ENCODE measurements at places on chromosomes 7 and 10.

GRCh38 chr7:64686493-64687184 lies 20.7 kb downstream of the ZNF107 start:
- DNase-seq = no peak

DNA sequence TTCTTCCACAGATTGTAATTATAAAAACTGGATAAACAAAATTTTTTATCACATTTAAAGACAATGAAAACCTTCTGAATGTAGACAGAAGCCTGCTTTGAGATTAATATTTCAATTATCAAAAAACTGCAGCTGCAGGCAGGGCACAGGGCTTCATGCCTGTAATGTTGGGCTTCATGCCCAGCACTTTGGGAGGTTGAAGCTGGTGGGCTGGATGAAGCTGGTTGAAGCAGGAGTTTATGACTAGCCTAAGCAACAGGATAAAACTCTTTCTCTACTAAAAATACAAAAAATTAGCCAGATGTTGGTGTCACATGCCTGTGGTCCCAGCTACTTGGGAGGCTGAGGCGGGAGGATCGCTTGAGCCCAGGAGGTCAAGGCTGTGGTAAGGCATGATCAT lies 41.2 kb downstream of the PDZD8 start:
- DNase-seq = no peak

DNA sequence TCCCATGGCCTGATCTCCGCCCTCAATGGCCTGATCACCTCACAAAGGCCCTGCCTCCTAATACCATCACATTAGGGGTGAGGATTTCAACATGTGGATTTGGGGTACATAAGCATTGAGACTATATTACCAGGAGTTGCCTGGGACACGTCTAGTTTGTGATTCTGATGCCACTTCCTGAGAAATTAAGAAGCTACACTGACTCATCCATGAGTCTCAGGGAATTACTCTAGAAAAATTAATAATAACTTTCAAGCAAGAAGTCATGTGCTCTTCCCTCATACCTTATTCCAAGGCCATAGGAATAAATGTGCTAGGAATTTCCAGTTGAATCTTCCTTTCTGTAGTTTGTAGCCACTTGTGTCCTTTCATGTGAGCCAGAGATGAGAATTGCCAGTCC lies 519.3 kb upstream of the MKI67 start:
- no peak for DNase-seq

- DNase-seq = peak; percentile 90
Observed at GRCh38 chr10:112949875-112950507, at the start of gene TCF7L2. TSS of gene TCF7L2 (plus strand) at chr10:112950247. CDS start at chr10:112950757, 510 bp downstream.

DNA sequence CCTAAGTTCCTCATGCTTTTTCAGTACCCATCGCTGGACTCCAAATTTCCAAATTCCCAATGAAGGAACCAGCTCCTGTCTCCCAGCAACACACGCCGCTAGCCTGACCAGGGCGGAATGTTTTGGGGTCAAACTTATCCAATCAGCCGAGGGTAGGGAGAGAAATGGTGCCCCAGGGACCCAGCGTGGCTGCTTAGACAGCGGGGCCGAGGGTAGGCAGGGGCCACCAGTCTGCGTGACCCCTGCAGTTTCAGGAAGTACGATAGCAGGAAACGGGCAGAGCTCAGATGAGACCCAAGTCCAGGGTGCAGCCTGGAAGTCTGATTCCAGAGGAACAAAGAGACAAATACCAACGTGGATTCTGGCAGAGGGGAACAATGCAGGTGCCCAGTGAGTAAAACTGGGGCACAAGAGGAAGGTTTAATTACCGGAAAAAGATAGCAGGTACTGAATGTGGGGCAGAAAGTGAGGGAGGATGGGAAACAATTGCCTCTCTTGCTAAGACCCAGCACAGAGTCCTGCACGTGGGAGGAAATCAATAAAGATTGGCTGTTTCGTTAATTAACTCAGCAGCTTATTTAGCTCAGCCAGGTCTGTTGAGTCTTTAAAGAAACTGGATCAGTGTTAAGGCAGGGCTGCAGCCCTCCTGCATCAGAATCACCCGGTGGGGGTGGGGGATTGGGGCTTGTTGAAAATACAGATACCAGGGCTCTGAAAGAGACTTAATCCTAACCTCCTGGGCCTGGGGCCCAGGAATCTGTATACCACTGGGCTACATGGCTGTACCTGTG lies 50.4 kb upstream of the NFE2L3 start:
- DNase-seq = peak; percentile 16

DNA sequence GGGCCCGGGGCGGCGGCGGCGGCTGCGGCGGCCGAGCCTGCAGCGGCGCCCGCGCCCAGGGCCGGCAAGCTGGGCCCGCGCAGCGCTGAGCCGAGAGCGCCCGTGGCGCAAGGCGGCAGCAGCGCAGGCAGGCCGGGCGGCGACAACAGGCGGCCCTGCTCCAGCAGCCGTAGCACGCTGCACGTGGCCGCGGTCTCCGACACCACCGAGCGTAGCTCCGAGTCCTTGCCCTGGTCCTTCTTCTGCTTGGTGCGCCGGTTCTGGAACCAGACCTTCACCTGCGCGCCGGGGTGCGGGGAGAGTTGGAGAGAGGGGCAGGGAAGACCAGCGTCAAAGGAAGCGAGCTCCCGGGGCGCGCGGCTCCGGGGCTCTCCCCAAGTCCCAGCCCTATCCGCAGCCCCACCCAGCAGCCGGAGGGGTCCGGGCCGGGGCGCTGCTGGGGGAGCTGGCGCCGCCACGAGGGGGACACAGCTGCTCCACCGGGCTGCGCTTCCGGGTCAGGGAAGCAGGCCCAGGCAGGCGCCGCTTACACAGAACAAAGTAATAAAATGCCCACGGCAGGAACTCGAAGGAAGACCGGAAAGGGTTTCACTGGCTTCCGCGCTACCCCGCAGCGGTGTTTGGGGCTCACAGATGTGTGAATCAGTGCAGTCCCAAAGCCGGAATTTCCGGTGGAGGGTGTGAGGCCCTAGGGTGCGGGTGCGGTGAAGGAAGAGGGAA lies 3.6 kb downstream of the VAX1 start:
- DNase-seq = peak; percentile 26

DNA sequence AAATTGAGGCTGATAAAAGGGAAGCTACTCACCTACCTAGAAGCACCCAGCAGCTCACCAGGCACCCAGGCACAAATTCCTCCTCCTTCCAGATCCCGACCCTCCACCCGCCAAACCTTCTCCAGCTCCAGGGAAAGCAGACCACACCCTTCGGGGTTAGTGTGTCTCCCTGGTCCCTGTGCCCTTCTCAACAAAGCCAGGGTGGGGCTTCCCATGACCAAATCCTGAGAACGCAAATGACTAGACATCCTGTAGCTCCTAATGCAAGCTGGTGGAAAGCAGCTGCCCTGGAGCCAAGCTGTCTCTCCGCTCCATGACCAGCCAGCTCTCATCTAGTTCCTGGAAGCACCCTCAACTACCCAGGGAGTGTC lies 4.4 kb downstream of the TBX20 start:
- no peak for DNase-seq

GRCh38 chr7:16028103-16028502 lies 341.6 kb upstream of the MEOX2 start:
- DNase-seq = no peak

- no peak for DNase-seq
Observed at GRCh38 chr7:156618780-156619367, 21.7 kb upstream of the RNF32 start.

DNA sequence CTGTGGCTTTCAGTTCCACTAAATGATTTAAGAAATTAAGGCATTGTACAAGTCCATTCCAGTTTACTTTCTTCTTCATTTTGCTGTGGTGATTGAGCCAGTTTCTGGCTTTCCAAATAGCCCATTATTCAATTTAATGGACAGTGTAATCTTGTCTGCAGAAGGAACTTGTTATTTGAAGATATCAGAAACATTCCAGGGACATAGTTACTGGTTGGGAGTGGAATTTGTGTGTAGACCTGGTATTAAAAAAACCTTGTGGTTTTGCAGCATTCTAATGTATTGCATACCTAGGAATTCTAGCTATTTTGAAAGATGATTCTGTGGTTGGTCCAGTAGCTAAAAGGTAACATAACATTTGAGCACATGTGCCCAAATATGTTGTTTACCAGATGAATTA lies 72.2 kb downstream of the MCU start:
- DNase-seq = no peak

DNA sequence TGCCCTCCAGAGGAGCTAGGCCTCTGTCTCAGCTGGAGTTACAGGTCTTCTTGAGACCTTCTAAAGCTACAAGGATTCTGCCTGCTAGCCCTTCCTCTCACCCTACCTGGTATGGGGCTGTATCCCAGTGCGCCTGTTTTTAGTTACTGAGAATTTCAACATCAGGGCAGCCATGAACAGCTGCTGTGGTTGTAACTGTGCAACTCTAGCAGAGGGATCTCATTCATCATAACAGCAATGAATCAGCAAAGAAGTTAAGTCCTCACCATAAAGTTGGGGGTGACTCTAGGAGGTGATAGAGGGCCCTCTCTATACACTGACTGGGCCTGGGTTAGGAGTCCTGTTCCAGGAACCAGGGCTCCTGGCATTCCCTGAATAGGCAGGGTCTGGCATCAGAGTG lies 14.0 kb upstream of the CDH23 start:
- no peak for DNase-seq

- no peak for DNase-seq
Observed at GRCh38 chr7:51472873-51473272, 156.3 kb upstream of the COBL start.

DNA sequence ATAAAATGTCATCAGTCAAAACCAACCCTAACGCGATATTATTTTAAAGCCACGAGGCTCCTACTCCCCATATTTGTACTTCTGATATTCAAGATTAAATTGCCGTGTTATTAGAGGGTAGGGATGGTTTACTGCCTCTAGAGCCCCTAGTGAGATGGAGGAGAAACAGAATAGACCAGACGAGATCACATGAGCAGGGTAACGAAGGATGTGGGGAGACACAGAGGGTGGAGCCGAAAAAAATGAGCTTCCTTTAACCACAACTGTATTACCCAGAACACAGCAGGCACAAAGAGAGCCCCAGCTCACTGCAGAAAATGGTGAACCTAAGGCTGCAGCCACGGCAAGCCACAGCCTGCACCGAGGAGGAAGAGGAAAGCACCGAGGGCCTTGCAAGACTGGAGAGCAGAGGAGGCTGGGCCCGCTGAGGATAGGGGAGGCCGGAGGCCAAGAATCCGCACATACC lies 14.3 kb downstream of the ZC3HAV1 start:
- DNase-seq = no peak

GRCh38 chr7:5636446-5636835 lies 145.0 kb downstream of the RNF216 start:
- DNase-seq = no peak

GRCh38 chr7:110186334-110186733 lies 904.6 kb upstream of the LRRN3 start:
- no peak for DNase-seq

GRCh38 chr7:143936087-143937009 lies 1.3 kb downstream of the OR2F2 start:
- no peak for DNase-seq

- no peak for DNase-seq
Observed at GRCh38 chr10:3529691-3530090, 255.3 kb downstream of the KLF6 start.

DNA sequence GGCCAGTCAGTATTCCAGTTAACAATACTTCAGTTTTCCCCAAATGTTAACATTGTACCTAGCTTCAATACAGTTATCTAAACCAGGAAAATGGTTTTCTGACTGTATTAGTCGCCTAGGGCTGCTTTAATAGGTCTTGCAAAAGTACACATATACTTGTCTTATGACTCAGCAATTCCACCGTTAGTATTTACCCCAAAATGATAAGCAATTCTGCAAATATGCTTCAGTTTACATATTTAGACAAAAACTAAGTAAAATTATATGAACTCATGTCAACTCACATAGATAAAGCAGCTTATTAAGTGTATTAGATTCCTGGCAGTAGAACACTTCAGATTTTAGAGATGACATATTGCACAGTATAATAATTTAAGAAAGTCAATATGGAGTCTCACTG lies 363.3 kb downstream of the ARL4A start:
- no peak for DNase-seq

DNA sequence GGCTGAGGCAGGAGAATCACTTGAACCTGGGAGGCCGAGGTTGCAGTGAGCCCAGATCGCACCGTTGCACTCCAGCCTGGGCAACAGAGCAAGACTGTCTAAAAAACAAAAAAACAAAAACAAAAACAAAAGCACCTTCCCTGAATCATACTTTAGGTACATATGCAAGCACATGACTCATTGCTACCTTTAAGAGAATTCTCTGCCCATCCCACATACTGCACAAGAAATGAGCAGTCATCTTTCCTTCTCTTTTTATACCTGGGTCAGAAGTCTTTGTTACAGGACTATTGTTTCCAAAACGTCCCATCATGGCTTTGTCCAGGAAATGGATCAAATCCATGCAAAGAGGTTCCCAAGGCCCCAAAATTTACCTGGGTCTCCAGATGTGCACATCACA lies 21.5 kb upstream of the AKR1B10 start:
- no peak for DNase-seq

DNA sequence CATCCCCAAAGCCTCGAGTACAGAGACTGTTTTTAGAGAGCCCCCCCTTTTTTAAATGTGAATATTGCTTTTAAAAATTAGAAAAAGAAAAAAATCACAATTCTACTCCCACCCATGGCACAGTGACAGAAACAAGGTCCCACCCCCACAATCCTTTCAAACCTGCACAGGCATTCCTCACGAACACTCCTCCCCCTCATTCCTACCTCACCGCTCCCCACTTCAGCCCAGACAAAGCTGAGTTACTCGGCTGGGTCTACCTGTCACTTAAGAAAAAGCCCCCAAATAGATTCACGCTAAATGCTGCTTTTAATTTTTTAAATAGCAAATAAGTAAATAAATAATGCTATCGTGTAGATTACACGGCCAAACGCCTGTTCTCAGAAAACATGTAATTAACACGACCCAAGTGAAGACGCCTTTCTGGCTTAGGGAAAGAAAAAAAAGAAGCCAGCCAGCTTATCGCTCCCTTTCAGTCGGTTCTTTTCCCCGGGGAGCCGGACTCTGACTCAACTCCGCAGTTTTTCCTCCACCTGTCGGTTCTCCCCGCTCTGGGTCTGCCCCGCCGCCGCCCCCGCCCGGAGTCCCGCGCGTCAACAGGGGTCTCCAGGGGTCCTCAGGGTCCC lies 739 bp downstream of the MPP7 start:
- DNase-seq = no peak

- no peak for DNase-seq
Observed at GRCh38 chr10:95559896-95560277, 1.3 kb downstream of the SORBS1 start.

DNA sequence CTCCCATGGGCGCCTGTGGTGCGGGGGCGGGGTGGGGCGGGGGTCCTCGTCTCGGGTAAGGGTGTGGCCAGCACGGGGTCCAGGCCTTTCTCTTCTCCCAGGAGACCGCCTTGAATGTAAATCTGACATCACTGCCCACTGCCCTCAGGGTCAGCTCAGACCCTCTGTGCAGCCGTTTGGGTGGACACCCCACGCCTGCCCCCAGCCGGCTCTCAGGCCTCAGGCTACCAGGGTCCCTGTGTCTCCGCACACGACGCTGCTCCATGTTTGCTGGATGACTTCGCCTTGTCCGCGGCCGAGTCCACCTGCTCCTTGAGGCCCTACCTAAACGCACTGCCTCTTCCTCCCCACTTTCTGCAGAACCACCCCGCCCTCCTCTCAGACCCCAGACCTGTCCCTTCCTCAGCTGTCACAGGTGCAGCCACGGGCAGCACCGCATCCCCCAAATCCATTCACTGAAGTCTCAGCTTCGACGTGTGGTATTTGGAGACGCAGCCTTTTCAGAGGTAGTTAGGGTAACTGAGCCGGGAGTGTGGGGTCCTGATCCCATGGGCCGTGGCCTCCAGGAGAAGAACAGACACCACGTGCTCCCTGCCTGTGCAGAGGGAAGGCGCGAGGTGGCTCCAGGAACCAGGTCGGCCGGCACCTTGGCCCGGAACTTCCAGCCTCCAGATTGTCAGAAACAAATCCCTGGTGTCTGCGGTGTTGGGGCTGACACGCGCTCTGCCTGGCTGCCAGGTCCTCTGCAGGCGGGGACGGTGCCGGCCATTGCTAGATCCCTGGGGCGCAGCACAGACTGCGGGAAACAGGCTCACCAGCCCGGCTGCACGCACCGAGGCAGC lies 97.4 kb upstream of the DIP2C start:
- DNase-seq = no peak
